ENCODE measurements at places on chromosomes 5 and 9.

DNA sequence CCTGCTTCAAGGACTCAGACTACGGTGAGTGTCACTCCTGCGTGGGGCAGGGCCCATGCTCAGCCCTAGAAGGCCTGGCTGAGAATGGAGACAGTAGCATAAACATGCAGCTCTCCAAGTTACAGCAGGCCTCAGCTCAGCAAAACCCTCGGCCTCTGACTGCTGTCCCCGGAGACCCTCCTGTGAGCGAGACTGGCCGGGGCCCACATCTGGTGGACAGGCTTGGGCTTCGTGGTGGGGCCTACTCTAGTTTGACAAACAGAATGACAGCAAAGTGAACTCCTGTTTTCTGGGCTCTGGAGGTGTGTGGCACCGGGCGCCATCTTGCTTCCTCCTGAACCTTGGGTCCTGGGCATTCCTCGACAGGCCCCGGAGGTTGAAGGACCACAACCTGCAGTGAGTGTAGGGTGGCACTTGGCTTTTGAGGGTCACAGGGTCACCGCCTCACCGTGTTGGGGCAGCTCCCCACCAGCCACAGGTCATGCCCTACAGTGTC is 97.5 kb downstream of the PHF2 start:
- DNase-seq: no peak

- DNase-seq: no peak
Observed at GRCh38 chr9:12908895-12909294, 134.1 kb downstream of the LURAP1L start.

GRCh38 chr9:37994639-37995347 is 74.2 kb downstream of the SHB start:
- no peak for DNase-seq

GRCh38 chr5:6551287-6551954 is 81.4 kb downstream of the NSUN2 start:
- DNase-seq: no peak

DNA sequence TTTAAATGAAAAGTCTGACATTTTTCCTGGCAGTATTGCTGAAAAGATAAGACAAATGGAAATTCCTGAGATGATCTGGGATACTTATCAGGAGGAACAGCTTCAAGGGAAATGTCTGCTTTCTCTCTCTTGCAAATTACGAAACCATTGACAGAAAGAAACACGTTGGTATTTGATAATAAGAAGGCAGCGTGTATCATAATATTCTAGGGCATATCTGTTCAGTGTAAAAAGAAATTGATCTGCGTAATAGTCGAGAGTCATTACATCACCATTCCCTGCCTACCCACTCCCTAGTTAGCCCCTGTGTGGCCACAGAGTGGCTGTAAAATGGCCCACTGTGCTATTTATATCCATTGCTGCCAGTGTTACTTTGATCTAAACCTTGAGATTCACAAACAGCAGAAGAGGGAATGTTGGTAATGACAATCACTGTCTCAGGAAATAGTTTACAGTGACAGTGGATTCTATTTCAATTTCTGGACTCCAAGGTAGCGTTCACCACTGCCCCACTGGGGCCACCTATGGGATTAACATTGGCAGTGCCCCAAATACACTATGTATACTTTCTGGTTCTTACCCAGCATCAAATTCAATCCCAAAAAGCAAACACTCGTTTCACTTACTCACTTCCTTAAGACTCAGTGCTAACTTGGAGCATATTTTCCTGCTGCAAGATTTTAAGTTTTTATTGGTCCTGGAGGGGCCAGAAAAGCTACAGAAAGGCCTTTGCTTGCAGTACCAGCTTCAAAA is 133.4 kb upstream of the GAS1 start:
- no peak for DNase-seq

DNA sequence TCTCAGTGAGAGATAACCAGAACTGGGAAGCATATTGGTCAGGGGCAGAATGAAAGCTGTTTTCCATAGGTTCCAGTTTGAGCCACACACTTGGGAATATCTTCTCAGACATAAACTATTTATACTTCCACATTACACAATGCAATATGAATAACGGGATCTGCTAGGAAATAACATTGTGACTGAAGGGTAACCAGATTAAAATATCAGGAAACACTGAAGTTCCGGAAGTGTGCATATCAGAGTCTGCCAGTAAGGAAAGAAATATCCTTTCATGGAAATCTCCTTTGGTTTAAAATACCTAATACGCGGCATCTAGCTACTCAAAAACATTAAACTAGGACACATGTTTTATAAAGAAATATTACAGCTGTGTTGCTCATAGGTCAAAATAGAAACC is 56.3 kb downstream of the ST8SIA4 start:
- DNase-seq: no peak

GRCh38 chr9:1179366-1179765 is 129.2 kb downstream of the DMRT2 start:
- no peak for DNase-seq

GRCh38 chr9:99762470-99762869 is 59.2 kb upstream of the NR4A3 start:
- no peak for DNase-seq

DNA sequence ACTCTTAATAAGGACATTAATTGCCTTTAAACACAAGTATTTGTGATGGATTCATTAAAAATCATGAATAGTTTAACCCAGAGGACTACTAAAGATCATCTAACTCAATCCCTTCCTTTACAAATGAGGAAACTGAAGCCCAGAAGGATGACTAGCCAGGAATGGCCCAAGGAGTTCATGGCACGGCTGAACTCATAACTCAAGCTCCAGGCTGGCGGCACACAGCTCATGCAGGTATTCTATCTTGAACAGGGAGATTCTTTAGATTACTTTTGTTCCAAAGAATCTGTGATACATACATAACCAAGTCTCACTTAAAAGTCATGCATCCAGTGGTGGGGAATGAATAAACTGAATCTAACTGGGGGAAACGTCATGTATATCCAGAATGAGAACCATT is 495.5 kb downstream of the ACTL7B start:
- no peak for DNase-seq

DNA sequence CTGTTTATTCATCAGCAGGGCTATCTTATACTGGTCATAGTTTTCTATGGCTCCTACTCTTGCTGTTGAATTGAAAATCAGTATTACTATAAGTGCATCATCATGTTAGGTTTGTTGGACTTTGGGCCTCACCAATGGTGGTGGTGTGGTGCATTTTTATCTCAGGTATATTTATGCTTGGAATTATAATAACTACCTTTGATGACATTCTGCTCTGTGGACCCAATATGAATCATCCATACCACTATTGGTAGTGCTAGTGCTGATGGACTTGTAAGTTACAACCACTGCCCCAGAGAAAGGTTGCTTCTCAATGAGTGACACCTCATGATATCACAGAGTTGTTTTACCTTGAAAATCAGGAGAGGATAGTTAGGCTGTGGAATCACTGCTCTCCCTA is 28.0 kb downstream of the IL9 start:
- DNase-seq: no peak

DNA sequence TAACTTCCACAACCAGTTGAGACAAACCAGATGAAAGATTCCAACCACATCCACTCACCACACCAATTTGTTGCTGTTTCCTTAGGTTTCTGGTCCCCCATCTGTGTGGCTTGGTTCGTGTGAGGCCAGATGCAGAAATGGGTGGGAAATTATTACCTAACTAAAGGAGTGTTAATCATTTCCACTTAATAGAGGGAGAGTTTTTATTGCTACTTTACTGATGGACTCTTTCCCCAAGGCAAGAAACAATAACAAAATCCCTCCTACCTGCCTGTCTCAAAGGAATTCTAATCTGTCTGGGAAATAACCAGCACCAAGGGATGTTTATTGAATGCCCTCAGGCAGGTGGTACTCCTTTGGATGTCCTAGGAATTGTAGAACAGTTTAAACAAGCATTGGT is 76.3 kb downstream of the TMEM167A start:
- no peak for DNase-seq

GRCh38 chr5:151694035-151694485 is 7.3 kb upstream of the SPARC start:
- DNase-seq: no peak

GRCh38 chr9:120263836-120264235 is 316.1 kb downstream of the CDK5RAP2 start:
- DNase-seq: no peak

GRCh38 chr5:11030671-11031070 is 269.6 kb upstream of the DAP start:
- no peak for DNase-seq

DNA sequence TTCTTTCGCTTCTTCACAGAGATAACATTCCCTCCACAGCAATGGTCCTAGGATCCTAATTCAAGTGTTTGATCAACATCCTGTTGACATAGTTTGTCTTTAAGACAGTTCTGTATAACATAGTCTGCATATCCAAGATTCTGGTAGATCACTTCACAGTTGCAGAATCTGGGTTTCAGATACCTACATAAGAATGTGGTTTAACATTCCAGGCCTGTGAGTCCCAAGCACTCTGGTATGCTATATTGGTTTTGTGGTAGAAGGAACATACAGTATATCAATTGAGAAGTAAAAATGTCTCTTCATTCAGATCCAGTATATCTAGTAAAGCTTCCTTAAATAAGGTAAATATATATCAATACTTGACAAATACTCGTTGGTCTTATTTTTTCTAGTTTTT is 914.2 kb upstream of the CDH6 start:
- DNase-seq: no peak

DNA sequence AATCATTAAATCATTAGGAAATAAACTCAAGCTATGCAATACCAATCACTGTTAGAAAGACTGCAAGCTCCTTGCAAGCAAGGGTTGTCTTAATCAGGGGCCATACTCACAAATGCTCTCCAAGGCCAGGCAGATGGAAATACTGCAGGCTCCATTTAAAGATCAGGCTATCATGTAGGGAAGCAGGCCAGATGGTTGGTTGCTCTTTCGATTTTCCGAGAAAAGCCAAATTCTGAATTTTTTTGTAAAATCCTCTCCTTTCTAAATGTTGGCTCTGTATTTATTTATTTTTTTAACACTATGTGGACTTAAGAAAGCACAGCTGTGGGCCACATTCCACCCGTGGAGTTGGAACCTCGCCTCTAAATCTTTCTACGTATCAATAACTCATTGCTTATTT is 127.1 kb downstream of the GLIS3 start:
- no peak for DNase-seq

GRCh38 chr9:18689921-18690320 is 216.0 kb downstream of the ADAMTSL1 start:
- no peak for DNase-seq

DNA sequence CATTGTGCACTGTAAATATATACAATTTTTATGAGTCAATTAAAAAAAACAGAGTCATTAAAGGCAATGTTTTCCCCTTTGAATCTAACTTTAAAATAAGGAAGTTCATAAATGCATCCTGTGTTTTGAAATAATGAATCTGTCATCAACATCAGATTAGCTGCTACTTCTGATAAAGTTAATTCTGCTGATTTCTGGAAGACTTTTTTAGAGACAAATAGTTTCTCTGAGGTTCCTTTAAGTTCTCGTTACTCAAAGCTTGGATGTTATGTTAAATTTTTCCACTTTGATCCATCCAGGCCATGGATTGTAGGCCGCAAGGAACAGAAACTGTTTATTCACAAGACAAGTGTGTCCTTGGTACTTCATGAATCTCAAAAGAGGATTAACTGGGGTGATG is 115.5 kb downstream of the CARTPT start:
- no peak for DNase-seq

GRCh38 chr5:172973127-172973916 is 10.2 kb upstream of the ATP6V0E1 start:
- DNase-seq: no peak

DNA sequence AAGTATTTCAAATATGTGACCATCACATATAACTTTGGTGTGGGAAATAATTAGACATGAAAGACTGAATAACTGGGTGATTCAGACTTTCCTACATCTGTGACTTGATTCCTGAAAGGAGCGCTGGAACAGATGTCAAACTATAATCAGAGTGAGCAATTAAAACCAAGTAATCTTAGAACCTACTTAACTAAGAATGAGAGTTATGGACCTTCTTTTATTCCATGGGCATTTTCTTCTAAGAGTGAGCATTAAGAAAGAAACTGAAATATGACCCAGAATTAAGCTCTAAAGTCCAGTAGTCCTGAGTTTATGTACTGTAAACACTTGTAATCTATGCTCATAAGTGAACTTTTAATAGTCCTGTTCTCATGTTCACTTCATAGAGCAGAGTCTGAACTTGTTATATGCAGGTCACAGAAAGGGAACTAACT is 68.4 kb downstream of the PAM start:
- DNase-seq: no peak

GRCh38 chr5:142007237-142007544 is 5.6 kb downstream of the GNPDA1 start:
- no peak for DNase-seq

- no peak for DNase-seq
Observed at GRCh38 chr9:76213751-76214150, 180.5 kb downstream of the RFK start.

DNA sequence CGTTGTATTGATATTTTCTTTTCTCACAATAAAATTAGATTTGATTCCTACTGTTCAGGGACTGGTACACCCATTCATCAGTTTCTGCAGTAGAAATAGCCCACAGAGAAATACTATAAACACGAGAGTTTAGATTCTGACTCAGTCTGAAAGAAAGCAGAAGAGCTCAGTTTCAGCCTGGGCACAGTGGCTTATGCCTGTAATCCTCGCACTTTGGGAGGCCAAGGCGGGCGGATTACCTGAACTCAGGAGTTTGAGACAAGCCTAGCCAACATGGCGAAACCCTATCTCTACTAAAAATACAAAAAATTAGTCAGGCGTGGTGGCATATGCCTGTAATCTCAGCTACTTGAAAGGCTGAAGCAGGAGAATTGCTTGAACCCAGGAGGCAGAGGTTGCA is 8.6 kb downstream of the ITK start:
- no peak for DNase-seq

DNA sequence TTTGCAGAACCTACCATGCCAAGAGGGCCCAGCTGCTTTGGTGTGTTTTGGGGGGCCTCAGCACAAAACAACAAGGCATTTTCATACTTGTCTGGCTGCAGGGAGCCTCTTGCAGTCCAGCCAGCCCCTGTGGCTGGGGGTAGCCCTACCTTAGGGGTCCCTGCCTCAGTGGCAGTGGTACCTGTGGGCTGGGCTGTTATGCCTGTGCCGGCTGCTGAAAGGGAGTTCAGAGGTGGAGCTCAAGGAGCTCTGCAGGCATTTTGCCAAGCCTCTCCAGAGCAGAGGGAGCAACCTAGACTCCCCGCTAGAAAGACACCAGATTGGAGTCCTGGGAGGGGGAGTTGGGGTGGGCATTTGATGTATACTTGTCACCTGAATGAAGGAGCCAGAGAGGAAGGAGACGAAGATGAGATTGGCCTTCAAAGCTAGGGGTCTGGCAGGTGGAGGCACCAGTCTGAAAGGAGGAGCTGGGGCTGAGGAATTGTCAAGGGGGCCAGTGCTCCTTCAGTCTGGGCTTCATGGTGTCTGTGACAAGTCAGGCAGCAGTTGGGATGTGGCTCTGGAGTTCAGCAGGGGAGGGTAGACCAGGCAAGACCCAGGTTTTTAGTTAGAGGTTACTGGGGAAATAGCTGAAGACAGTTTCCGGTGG is 1.5 kb downstream of the SHROOM1 start:
- no peak for DNase-seq

- DNase-seq: no peak
Observed at GRCh38 chr5:170365011-170365410, 24.2 kb downstream of the KCNMB1 start.

Measured in stimulated activated CD8-positive, alpha-beta memory T cell treated with anti-CD3 and anti-CD28 coated beads, Interleukin-4, amount 100 ng/mL, for 4 hours (primary cell).